ENCODE measurements at places on chromosomes 1 and 21.

GRCh38 chr1:185132534-185132933 lies 24.2 kb downstream of the TRMT1L start:
- DNase-seq, result no peak

DNA sequence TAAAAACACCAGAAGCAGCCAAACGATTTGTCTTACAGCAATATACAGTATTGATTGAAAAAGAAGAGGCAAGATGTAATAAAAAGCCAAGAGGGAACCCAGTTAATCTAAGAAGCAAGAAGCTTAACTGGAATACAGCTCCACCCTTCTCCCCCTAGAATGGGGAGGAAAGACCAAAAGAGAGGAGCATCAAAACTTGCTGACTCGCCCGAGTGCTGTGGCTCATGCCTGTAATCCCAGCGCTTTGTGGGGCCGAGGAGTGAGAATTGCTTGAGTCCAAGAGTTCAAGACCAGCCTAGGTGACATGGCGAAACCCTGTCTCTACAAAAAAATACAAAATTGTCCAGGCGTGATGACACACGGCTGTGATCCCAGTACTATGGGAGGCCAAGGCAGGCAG lies 32.2 kb downstream of the BRWD1 start:
- DNase-seq, result no peak

- no peak for DNase-seq
Observed at GRCh38 chr1:23810818-23811540, 10.4 kb upstream of the GALE start.

DNA sequence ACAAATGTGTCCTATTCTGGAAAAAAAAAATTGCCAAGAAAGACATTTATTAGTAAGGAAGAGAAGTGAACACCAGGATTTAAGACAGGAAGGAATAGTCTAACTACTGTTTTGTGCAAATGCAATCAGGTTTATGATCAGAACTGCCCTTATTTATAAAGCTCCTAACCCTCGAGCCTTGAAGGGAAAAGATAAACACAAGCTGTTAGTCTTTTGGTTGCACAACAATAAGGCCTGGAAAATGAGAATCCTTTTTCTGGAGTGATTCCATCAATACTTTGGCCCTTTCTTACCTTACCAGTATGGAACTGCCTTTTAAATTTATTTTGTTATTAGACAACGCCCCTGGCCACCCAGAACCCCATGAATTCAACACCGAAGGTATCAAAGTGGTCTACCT lies 52.9 kb downstream of the SNRPE start:
- no peak for DNase-seq

DNA sequence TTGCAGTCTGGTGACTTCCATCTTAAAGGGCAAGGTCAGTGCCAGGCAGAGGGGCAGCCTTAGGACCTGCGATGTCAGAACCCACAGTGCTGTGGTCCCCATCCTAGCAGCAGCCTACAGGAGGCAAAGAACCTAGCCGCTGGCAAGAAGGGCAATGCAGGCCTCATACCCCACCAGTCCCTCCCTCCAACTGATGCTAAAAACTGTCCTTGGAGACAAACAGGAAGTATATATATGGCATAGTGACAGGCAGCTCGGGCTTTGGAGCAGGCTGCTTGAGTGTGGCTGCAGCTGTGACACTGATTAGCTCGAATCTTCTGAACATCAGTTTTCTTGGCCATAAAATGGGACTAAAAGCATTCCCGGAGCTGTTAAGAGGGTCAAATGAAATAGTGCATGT lies 156.0 kb upstream of the VAMP3 start:
- no peak for DNase-seq

DNA sequence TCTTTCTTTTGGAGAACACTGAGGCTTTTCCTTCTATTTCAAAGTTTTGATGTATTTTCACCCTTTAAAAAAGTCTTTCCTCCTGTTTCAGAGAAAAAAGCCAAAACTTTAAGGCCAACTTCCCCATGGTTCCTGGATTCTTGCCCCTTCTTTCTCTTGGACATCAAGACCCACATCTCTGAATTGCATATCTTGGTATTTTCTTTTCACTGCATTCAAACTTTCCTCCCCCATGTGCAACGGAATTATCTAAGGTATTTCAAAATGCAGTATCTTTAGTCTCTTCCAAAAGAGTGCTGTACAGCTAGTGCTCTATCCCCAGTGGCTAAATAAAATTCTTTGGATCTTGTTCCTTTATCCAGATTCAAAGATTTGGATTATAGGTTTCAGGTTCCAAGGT lies 81.1 kb upstream of the TSPAN2 start:
- DNase-seq, result no peak

- DNase-seq, result no peak
Observed at GRCh38 chr1:7402548-7402850, 368.6 kb upstream of the VAMP3 start.

GRCh38 chr1:60870269-60870865 lies 212.0 kb upstream of the NFIA start:
- no peak for DNase-seq

DNA sequence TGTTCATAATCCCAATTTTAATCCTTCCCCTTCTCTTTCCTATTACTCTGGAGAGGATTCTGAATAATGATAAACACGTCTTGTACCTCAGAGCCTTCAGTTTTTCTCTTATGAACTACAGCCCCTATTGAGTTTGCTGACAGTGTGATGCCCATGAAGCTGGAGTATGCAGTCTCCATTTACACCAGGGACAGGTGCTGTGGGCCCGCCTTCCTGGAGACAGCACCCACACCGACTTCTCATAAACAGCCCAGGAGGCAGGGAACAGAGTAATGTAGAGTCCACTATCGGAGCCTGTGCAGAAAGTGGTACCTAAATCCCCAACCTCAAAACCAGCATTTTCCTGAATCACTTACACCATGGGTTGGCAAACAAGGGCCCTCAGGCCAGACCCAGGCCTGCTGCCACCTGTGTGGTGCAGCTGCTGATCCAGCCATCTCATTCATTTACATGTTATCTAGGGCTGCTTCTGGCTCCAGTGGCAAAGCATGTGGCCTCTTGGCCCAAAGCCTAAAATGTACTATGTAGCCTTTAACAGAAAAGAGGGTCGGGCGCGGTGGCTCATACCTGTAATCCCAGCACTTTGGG lies 95.1 kb upstream of the KRTAP19-8 start:
- no peak for DNase-seq

DNA sequence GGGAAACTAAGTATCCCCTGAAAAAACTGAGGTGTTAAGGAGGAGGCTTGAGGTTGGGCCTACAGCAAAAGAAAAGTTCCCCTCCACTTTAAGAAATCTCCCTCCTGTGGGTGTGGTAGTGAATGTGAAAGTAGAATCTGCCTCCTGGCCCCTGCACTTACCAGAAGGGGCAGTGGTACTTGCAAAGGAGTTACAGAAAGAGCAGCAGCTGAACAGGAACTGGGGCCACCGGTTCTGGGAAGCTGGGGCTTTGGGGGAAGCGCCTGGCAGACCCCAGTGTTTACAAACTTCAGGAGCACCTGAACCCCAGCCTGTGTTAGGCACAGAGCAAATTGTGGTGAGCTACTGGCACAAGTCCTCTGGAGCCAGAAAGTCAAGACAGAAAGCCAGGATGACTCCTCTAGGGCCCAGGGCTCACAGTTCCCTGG lies 250.2 kb upstream of the FGGY start:
- peak; percentile 16 for DNase-seq

DNA sequence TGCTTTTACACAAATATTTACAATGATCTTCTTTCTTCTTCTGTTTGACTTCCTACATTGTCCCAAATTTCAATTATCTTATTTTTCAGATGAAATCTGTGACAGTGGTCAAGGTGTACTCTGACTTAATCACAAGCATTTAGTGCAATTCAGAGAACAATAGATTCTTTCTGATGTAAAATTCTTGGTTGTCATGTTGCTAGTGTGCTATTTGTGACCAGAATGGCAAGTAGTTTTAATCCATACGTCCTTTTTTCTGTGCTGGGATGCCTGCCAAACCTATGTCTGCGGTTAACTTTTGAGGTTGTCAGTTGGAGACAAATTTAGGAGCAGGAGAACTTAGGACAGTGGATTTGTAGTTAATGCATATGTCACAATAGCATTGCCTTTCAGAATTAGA lies 31.0 kb downstream of the NCAM2 start:
- no peak for DNase-seq

GRCh38 chr1:173043253-173043652 lies 7.5 kb downstream of the TNFSF18 start:
- no peak for DNase-seq

DNA sequence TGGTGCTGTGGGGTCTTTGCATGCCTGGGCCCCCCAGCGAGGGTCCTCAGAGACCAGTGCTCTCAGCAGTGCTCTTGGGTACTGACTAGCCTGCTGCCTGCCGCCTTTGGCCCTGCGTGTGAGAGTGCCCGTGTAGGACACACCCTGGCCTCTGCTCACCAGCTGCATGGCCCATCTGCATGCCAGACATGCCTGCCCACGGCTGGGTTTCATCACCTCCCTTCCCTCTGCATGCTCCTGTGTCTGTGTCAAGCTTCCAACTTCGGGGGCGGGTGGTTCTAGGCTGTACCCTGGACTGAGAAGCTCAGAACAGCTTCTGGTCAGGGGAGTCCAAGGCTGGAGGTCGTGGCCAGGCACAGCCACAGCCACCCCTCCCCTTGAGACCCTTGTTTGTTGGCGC lies 56.9 kb downstream of the PTPRF start:
- DNase-seq, result no peak

DNA sequence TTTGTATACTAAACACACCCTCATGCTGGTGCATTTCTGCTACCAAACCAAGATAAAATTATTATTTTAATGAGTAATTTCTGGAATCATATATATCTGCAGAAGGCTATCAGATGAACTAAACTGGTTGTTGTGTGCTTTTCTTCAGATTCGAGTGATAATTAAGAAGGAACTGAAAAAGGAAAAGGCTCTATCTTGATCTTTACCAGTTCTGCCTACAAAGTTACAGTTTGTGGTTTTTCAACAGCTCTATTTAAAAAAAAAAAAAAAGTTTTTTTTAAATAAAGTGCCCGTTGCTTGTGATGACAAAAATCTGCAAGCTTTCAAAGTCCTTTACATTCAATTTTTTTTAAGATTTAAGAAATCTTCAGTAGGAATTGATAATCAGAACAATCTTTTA lies 13.6 kb downstream of the DENND1B start:
- no peak for DNase-seq

DNA sequence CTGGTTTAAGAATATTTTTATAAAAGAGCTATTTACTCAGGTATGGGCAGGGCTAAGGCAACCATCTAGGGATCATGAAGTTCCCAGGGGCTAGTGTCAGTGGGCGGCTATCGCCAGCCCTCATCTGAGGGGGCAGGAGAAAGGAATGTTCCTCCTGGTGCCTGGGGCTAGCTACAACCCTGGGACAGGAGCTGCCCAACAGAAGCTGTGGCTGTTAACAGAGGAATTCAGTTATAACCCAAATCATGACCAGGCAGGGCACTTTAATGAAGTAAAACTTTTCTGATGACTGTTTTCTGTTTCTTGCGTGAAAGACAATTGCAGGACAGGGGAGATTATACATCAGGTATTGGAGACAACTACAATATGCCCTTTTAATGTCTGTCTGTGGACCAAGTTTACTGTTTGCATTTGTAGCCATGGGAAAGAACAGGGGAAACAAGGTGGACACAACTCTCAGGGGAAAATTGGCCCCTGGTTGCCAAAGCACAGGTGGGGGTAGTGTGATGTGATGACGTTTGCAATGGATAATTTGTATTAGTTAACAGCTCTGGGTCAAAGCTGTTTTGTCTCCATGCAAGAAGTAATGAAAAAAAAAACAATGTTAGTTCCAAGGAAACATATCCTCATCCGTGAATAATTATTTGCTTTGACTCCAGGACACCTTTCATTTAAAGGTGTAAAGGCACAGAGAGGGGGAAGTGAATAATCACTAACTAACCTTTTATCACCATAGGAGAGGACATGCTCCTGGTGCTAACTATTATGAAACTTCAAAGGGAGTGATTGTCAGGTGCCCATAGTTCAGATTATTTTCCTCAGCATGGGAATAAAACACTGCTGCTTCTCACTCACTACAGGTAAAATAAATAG lies 105.2 kb downstream of the TSEN15 start:
- DNase-seq, result no peak

- DNase-seq, result no peak
Observed at GRCh38 chr1:209554761-209555611, 28.5 kb upstream of the CAMK1G start.

- DNase-seq, result no peak
Observed at GRCh38 chr1:183284086-183284485, 98.0 kb downstream of the LAMC2 start.

DNA sequence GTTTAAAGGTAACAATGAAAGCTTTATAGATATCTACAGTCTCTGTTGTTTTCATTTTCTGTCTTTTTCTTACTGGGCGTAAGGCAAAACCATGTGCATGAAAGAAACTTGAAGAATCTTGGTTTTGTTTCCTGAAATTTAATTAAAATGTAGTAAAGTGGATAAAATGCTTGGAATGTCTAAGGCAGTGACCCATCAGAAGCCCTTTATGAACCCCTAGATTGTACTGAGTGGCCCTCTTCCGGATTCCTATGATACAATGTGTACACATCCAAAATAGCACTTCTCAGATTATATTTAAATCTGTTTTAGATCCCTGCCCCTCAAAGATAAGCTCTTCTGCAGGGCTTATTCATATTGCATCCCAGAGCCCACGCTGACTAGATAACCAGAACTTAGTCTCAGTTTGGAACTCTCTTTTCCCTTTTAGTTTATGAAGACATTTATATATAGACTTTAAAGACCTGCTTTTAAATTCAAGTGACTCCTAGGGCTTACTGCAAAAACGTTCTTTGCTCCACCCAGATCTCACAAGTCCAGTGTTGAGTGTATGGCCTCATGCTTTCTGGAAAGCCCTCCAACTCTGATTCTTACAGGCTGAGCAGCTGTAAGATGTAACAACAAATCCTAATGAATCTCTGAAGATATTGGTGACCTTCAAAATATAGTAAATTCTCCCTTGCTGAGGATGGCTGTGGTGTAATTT lies 142.9 kb downstream of the LRRC7 start:
- no peak for DNase-seq

- DNase-seq, result no peak
Observed at GRCh38 chr1:42689912-42690311, 7.7 kb downstream of the YBX1 start.

- no peak for DNase-seq
Observed at GRCh38 chr1:23118957-23119792, 49.5 kb downstream of the LUZP1 start.

- no peak for DNase-seq
Observed at GRCh38 chr1:58855274-58856165, 71.7 kb upstream of the JUN start.

DNA sequence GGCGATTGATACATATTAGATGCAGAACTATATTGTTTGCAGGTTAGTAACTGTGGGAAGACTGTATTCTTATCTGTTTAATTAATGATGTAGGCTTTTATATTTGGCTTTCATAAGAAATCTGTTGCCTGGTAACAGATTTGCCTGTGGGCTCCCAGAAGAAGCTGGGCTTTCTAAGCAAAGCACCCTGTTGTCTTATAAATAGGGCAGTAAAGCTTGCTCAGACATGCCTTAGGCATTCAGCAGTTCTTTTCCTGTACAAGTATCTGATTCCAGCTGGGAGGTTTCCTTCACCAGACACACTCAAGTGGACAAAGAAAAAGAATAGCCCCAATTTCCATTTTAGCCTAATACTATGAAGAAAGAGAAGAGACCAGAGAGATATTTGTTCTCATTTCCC lies 524.0 kb downstream of the LRRIQ3 start:
- DNase-seq, result no peak
